CD4-positive, alpha-beta T cell treated with Interferon alpha-2 for 1 hour (primary cell): ENCODE measurements at places on chromosomes 2 and 18.
A peak's percentile ranks its signal among the peaks of the same experiment; 100 is the strongest.

DNA sequence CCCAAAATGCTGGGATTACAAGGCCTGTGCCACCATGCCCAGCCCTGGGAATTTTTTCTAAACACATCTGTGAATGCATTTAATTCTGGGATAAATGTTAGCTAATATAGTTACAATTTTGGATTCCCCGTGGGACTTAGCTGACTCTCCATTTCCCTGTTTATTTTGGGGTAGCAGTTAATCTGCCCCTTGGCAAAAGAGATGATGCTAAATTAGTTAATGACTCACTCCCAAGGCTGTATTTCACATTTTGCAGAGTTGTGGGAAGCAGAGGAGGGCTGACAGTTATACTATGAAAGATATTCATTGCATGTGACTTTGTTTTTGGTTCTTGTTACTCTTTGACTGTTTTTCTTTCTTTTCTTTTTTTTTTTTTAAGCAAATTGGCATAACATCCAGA is 3.2 kb downstream of the MTHFD2 start:
- DNase-seq = no peak

DNA sequence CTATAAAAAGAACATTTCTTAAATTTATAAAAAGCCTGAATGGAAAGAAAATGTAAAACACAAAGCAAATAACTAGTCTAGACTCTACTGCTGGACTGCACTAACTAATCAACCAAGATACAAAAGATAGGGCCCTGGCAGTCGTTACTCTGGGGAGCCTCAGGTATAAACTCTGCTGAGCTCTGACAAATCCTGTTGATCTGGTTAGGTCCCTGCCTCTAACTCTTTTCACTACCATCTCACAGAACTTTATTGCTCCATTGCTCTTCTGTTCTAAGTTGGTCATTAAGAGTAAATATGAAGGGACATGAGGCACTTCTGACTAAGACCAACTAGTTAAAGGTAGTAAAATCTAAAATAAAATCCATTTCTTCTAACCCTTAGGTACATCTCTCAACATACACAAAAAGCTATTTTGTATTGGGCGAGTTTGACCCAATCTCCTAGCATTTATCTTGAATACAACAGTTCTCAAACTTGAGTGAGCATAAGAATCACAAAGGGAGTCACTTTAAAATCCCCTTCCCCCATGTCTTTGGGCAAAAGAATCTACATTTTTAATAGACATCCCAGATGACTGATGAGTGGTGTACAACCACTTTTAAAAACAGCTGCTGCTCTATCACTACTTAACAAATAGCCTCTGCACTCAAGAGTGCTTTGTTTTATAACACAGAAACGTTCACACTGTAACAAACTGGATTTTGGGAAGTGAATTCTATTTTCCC is 2.5 kb downstream of the CHN1 start:
- no peak for DNase-seq

GRCh38 chr2:172710584-172711047 is 25.0 kb upstream of the RAPGEF4 start:
- DNase-seq = peak; percentile 44

- DNase-seq = no peak
These were observed 131.8 kb downstream of the MREG start for GRCh38 chr2:215881582-215881981.

DNA sequence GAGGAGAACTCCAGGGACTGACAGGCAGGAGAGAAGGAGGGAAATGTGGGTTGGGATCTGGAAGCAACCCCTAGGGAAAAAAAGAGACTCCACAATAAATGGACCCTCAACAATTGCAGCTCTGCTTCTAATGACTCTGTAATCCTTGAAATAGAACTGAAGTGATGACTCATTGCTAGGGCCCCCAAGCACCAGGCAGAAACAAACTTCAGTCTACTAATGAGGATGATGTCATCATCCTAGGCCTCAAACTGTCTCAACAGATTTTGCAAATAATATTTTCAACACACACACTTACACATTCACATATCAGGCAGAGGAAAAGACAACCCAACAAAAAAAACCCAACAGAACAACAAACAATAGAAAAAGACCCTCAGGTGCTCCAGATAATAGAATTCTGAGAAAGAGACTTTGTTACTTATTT is 143.3 kb downstream of the HDAC4 start:
- DNase-seq = no peak

- no peak for DNase-seq
These were observed 750.5 kb downstream of the CPS1 start for GRCh38 chr2:211306929-211307328.

GRCh38 chr2:7023542-7023941 is 106.3 kb downstream of the RNF144A start:
- no peak for DNase-seq

GRCh38 chr2:179020156-179020750 is 29.7 kb downstream of the CCDC141 start:
- peak; percentile 23 for DNase-seq

GRCh38 chr2:195038153-195038552 is 618.9 kb upstream of the SLC39A10 start:
- no peak for DNase-seq

DNA sequence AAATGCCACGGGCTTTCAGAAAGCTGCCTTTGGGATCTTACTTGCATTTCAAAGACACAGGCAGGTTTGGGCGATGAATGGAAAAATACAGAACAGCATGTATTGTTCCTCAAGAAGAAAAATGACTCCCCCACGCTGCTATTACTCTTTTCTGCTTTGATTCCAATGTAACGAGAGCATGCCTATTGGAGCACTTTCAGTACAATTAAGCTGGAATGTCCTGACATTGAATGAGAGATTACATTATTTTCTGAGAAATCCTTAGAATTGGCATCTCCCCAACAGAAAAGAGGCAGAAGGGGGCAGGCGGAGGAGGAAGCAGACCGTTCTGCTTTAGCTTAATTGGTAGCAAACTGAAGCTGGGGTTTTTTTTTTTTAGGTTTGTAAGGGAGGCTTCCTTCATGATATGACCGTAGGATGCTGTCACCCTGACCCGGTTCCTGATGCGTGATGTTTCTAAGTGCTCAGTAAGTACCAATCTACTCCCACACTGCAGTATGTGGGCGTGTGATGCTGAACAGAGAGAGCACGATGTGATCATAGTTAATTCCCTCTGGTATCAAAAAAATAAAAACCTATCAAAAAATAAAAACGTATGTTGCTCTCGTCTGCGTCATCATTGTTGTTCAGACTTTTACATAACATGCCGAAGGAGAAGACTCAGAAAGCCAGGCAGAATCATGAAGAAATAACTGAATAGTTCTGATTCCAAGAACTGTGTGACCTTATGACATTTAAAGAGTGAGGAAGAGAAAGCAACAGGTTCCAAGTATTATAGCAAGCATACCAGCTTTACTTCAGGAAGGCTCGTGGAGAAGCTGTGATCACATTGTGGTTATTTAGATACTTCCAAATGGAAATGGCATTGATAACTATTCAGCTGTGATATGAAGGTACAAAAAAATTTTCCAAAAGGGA is 40.5 kb downstream of the LONRF2 start:
- no peak for DNase-seq

- no peak for DNase-seq
These were observed 49.4 kb downstream of the AOX1 start for GRCh38 chr2:200635251-200635650.

GRCh38 chr2:230666885-230667712 is 45.5 kb upstream of the CAB39 start:
- DNase-seq = peak; percentile 26

DNA sequence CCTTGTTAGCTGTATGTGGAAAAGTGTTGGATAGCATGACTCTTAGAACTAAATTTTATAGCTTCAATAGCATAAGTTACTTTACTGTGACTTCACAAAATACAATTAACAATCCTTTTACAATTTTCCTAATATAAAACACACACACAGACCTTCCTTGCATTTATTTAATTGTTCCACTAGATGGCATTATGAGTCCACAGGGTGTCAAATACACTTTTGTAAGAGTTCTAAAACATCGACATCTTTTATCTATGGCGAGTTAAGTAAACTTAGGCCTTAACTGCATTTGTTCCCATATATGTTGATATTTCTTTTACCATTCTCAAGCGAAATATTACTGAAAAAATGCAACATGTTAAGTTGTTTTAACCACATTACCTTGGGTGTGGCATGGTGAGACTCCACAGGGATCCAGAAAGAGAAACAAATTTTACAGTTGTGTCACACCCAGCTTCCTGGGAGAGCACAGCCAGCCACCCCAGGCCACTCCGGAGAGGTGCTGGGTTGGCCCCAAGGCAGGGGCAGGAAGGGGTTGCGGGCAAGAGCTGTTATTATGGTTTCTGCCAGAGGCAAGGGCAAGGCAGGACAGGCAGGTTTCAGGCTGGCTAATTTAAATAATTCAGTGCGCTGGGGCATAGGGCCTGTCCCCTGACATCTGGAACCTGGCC is 312.4 kb upstream of the MC4R start:
- no peak for DNase-seq

GRCh38 chr2:177574356-177574755 is 181.8 kb downstream of the AGPS start:
- DNase-seq = no peak

DNA sequence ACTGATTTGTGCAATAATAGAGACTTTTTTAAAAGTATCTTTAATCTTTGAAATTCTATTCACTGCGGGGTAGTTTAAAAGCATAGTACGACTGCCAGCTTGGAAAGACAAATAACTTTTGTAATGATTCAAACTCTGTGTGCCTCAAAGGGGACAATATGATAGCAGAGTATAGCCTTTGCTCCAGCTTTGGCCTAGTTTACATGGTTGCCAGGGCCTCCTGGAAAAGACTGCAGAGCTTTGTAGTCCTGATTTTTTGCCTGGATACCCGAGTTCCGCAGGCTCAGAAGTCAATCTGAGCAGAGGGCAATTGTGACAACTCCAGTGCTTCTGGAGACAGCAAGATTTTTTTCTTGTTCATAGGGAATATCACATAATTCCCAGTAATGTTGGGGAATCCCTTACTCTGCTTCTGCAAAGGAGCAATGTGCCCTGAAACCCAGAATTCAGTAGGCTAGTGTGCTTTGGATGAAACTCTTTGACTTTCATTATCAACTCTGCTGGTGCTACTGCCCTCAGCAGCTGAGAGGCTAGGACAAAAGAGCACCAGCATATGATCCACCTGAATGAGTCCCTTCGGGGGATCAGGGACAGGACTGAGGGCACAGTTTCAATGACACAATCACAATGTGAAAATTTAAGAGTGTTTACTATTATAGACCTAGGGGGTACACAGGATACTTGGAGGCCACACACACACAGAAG is 768.1 kb downstream of the TMEM182 start:
- DNase-seq = no peak

DNA sequence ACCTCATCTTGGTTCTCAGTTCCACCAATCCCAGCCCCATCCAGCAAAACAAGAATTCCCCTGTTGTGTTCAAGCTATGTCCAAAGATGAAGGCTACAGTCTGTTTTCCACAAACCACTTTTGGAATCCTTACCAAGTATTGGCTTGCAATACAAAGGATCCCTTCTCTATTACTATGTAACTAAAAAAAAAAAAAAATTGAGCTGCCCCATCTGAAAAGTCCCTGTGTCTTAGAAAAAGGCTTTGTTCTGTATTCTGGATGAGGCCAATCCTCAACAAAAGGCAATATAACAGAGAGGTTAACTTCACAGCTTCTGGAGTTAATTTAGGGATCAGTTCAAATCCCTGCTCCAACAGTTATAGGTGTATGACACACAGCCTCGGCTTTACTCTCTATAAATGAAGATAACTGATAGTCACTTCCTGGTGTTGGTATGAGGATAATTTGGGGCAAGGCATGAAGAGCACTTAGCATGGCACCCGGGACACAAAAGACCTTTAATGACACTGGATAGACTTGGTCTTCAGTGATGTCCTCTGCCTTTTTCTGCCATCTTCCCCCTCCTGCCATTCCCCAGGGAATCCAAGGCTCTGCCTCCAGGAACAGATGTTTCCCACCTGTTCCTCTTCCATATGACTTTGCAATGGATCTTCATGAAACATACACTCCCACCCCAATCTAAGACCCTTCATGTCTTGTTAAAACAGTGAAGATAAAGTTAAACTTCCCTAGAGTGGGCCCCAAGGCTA is 61.2 kb upstream of the ATL2 start:
- no peak for DNase-seq

GRCh38 chr2:43724728-43725526 is 48.7 kb upstream of the C1GALT1C1L start:
- no peak for DNase-seq

DNA sequence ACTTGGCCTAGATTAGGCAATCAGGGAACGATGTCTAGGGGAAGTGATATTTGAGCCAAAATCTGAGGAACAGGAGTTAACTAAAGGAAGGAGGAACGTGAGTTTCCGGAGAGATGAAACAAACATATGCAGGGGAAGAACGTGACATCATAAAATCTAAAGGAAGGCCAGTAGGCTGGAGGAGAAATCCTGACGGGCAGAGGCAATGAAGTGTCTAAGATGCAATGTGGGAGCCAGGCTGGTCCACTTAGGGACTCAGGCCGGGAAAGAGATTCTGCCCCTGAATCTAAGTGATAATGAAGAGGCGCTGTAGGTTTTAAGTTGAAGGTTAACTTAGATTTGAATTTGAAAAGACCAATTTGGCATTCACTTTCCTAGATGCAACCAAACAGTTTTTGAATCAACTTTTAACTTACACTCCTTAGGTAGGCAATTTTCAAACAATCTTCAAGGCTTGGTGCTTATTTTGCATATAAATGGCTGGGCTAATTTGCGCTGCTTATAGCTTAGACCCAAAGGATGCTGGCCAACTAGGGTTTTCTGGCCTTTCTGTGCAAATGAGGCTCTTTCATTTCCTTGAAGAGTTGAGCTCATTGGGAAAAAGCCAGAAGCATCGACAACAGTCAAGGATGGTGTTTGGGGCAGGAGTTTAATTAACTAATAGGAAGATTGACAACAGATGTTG is 221.7 kb downstream of the SOX11 start:
- DNase-seq = no peak

DNA sequence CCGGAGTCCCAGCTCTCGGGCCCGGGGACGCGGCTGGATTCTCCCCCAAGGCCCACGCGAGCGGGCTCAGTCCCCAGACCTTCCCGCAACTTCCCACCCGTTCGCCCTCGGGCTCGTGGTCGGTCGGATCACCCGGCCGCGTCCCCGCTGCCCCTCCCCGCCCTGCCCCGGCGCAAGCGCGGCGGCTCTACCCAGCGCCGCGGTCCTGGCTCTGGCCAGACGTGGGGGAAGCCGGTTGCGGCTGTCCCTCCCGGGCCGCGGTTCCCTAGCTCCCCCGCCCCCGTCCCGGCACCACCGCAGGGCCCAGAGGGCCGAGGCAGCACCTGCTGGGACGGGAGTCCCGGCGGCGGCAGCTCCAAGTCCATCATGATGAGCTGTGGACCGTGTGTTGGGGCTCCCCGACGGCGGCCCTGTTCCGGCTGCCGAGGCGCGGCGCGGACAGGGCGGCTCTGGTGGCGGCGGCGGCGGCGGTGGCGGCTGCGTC is 276 bp downstream of the NFE2L2 start:
- no peak for DNase-seq
